ENCODE measurements at places on chromosomes 4 and X.

- no peak for DNase-seq
These were observed 297.6 kb downstream of the INPP4B start for GRCh38 chr4:142548491-142548890.

DNA sequence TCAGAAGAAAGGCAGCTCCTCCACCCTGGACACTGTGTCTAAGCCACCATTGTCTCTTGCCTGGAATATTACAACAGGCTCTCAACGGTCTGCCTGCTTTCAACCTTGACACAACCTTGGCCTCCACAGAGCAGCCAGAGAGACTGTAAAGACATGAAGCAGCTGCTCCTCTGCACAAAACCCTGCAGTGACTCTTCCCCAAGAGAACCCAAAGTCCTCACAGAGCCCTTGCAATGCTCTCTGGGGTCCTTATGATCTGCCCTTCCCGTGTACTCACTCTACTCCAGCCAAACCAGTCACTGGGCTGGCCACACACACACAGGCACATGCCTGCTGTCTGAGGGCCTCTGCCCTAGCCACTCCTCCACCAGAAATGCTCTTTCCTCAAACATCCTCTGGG, 75.9 kb upstream of the CPEB2 start:
- DNase-seq, result no peak

DNA sequence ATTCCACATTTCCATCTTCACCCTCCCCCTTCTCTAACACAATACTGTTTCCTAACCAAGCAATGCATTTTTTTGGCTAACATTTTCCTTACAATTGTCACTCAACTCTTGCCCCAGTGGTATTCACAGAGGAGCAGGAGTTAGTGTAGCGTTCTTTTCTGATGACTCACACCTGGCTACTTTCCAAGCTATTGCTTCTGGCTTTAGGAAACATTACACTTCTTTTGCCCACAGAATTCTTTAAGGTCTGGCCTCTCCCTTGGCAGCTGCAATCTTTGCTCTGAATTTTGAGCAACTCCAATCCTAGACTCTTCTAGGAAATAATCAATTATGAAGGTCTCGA, 27.5 kb upstream of the PDGFC start:
- no peak for DNase-seq

GRCh38 chr4:135598151-135598550, 1396.6 kb upstream of the PABPC4L start:
- DNase-seq, result no peak

DNA sequence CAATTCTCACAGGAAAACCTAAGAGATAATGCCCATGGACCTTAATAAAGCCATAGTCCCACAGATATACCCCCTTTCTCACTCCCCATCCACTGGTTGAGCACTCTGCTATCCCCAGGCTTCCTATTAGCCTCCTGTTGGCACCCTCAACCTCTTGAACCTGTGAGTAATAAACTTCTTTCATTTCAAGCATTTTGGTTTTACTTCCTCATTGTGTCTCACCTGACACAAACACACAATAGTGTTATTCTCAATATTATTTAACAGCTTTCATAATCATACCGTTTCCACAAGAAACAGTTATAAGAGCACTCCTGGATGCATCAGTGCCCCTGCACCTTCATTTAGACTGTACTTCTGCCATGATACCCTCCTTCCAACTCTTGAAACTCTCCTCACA, 56.8 kb downstream of the TRPC5 start:
- DNase-seq, result no peak

DNA sequence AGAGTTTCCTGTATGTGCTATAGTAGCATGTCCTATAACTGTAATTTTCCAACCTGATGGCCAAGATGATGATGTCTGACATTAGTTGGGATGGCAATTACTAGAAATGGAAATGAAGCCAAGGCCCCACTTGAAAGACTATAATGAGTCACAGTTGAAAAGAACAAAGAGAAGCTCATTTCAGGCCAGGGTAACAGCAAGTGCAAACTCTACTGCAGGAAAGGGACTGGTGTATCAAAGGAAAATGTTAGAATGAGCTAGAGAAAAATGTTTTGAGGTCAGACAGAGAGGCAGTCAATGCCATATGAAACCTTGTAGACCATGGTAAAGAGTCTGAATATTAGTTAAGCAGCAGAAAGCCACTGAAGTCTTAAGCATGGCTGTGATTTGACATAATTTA, 146.2 kb upstream of the SH3RF1 start:
- no peak for DNase-seq
